Common myeloid progenitor, CD34-positive (primary cell): ENCODE measurements at places on chromosomes 12 and 14.

- DNase-seq = no peak
Observed at GRCh38 chr12:6925540-6926279, 2.0 kb upstream of the ATN1 start.

- DNase-seq = no peak
Observed at GRCh38 chr12:56872366-56872765, 61.8 kb downstream of the SDR9C7 start.

GRCh38 chr14:56115976-56116893 is 2.0 kb upstream of the PELI2 start:
- no peak for DNase-seq

GRCh38 chr14:36884049-36884448 is 222.4 kb downstream of the PAX9 start:
- no peak for DNase-seq

- DNase-seq = no peak
Observed at GRCh38 chr14:90722590-90722989, 93.6 kb downstream of the TTC7B start.

GRCh38 chr14:87944987-87945604 is 47.9 kb downstream of the GALC start:
- DNase-seq = peak; percentile 64

GRCh38 chr12:91542067-91542466 is 359.4 kb upstream of the DCN start:
- no peak for DNase-seq

- peak; percentile 68 for DNase-seq
Observed at GRCh38 chr14:56244138-56244789, 126.1 kb downstream of the PELI2 start.

GRCh38 chr12:106866426-106867080 is 89.2 kb upstream of the TMEM263 start:
- no peak for DNase-seq

GRCh38 chr14:84323450-84323849 is 1206.5 kb upstream of the FLRT2 start:
- no peak for DNase-seq

DNA sequence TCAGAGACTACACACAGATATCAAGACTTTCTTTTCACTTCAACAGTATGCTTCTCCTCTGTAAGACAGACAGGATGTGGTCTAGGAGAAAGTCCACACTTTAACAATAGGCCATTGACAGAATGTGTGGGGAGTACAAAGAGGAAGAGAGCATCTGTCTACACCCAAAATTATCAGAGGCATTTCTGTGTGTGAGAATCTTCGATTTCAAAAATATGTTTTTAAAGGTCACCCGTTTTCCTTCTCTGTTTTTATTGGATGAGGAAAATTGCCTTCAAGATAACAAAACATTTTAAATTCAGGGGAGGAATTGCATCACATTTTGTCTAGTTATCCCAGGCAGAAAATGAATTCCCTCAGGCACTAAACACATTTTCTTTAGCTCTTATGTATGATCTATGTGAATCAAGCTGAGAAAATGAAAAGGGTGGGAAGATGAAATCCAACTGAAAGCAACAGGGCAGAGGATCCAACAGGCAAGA is 16.4 kb downstream of the NAV3 start:
- DNase-seq = no peak

DNA sequence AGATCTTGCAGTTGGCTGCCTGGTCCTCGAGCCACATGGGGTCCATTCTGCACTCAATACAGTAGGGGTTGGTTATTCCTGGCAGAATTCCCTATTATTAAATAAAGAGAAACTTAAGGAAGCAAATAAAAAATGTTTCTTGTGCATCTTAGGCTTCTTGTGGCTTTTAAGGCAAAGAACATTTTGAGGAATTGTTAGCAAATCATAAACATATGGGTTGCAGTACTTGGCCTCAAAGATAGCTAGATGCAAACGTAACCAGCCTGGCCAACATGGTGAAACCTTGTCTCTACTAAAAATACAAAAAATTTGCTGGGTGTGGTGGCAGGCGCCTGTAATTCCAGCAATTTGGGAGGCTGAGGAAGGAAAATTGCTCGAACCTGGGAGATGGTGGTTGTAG is 50.8 kb upstream of the KCNA5 start:
- no peak for DNase-seq

- peak; percentile 60 for DNase-seq
Observed at GRCh38 chr14:89455412-89455811, 38.4 kb upstream of the FOXN3 start.

- no peak for DNase-seq
Observed at GRCh38 chr12:542395-543113, 82.8 kb downstream of the B4GALNT3 start.

DNA sequence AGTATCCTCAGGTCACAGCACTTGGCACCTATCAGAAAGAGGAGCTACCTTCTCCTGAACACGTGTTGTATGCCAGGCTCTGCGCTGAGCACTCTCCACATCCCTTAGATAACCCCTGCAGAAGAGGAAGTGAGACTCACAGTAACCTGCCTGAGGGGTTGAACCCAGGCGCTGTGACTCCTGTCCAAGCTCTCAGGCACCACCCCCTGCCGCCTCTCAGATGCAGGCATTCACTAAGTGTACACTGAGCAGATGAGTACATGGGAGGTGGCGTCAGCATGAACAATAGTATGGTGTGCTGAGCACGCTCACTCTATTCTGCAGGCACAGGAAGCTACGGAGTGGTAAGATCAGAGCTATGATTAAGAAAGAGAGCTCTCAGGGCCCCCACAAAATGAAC is 21.0 kb upstream of the RIC8B start:
- DNase-seq = no peak

- no peak for DNase-seq
Observed at GRCh38 chr14:89386212-89386886, 30.7 kb downstream of the FOXN3 start.

- DNase-seq = no peak
Observed at GRCh38 chr14:89085737-89086382, 261.4 kb downstream of the TTC8 start.

GRCh38 chr12:85603556-85603955 is 232.7 kb downstream of the RASSF9 start:
- DNase-seq = peak; percentile 38

DNA sequence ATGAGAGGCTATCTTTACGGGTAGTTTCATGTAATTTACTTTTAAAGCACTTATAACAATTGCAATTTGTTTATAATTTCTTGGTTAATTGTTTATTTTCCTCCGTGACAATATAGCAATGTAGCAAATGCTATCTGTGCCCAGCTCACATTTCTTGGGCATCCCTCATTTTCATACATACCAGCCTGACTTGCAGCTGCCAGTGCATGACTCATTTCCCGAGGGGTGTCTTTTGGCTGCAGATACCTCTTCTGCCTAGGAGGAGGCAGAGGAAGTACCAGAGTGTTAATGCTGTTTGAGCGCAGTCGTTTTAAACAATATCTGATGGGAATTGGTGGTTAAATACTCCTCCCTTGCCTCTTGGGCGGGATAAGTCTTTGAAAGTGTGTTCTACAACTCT is 104.2 kb upstream of the ABCD2 start:
- DNase-seq = no peak

DNA sequence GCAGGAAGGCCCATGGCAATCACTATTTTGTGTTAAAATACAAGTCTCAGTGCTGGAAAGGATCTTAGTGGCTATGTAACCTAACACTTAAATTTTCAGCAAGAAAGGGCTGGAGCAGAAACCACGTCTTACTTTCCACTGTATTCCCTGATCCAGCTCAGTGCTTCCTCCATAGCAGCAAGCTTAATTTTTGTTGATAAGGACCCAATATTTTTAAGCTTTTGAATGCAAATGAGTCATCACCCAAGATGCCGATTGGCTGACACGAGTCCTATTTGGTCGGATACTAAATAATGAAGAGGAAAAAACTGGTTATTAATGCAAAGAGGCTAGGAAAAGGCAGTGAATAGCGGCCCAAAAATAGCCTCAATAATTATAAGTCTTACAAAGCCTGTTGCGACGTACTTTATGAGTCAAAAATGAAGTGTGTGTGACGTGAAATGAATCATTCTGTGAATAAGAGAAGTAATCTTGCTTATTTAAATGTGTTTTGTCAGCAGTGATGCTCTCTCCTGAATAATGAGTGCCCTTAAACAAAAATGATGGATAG is 46.9 kb upstream of the IGF1 start:
- no peak for DNase-seq

DNA sequence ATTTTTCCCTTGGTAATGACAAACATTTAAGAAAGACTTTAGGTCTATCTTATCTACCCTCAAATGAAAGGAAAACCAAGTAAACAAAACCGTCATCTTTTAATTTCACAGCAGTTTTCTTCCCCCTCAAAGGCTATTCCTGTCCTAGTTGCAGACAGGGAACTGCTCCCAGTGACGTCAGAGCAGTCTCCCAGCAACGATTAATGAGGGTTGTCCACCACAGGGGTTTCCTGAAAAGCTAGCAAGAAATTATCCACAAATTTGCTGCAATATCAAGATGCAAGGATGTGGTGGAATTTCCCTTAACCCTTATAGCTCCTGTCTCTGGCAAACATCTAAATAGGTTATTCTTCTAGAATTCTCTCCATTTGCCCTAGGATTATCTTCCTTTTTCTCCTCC is 89.1 kb upstream of the STAC3 start:
- DNase-seq = peak; percentile 87

DNA sequence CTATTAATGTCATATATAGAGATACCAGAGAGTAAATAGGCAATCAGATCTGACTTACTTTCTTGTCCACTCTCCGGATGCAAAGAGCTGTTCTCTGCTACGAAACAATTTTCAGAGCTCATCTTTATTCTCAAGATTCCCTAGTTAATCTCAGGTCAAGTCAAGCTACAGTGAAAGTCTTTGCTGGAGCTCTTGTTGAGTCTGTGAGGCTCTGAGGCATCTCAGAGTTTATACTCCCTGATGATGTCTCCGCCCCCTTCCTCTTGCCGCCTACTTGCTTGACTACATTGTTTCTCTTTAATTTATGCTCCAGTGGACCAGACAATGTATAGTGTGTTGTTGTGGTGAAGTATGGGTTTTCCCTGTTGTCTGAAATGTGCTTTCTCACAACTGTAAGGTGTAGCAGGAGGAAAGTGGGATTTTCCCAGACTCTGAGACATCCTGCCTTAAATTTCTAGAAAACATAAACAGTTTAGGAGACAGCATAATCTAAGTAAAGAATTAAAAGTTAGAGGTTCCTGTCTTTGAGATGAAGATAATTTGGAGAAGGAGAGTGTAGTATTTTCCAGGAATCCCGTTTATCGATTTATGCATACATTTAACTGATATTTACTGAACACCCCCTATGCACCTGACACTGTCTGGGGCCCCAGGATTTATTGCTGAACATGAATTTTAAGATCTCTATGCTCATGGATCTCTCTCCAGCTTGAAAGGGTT is at the start of gene CD69:
Gene CD69, minus strand, starts transcription at position 203 of the 720 bp plus-strand sequence. Its CDS starts 81 bp downstream, at position 122.
- DNase-seq = peak; percentile 95

GRCh38 chr12:111529424-111530368 is 69.4 kb downstream of the ATXN2 start:
- DNase-seq = peak; percentile 83
